Activated CD4-positive, alpha-beta T cell treated with anti-CD3 and anti-CD28 coated beads, Interleukin-2, Interleukin-6, amounts not matched to agents 100 ng/mL and 50 ng/mL, durations not matched to agents 16 hours and 8 hours (primary cell): ENCODE measurements at places on chromosomes 3 and 15.
A peak's percentile ranks its signal among the peaks of the same experiment; 100 is the strongest.

DNA sequence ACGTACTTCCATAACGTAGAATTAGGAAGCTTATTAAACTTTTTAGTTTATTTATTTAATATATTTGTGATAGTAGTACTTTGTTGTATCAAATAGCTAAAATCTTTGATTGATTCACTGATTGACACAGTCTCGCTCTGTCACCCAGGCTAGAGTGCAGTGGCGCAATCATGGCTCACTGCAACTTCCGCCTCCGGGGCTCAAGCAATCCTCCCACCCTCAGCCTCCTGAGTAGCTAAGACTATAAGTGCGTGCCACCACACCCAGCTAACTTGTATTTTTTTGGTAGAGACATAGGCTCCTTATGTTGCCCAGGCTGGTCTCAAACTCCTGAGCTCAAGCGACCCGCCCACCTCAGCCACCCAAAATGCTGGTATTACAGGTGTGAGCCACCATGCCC lies 5.7 kb downstream of the APH1B start:
- no peak for DNase-seq

GRCh38 chr3:119352863-119353527 lies 58.8 kb downstream of the ARHGAP31 start:
- DNase-seq, result peak; percentile 19

GRCh38 chr3:154301561-154301960 lies 22.7 kb downstream of the DHX36 start:
- no peak for DNase-seq

- no peak for DNase-seq
These were observed 96.0 kb downstream of the ABHD5 start for GRCh38 chr3:43786526-43787305.

- DNase-seq, result no peak
These were observed 98.3 kb upstream of the ZBTB20 start for GRCh38 chr3:115245438-115245837.

DNA sequence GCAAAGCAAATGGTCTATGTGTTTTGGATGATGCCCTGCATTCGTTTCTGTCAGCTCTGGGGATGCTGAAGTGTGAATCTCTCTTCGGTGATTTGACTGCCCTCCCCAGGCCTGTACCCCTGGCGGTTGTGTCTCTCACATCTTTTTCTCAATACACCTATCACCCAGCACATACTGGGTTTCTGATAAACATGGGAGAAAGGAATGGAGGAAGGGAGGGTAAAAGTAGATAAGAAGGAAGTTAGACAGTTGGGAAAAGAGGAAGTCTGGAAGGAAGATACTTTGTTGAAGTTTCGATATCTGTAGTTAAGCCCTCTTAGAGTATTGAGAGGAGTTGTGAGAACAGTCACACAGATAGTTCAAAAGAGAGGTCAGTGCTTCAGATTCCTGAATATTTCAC lies 35.8 kb upstream of the LRTM1 start:
- no peak for DNase-seq

DNA sequence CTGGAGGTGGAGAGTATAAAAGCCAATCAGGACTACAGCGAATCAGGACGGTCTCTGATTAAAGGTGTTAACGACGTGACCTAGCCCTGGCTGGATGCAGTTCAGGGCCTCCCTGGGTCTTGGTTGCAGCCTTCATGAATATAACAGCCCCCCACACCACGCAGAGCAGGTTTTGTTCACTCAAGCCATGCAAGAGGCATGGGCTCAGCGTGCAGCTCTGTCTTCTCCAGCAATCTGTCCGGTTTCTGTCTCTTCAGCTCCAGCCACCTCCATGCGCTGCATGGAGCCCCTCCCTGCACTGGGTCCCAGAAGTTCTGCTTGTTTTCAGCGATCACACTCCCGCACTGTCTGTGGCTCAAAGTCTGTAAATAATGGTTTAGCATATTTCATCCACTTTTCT lies 57.1 kb upstream of the CHRNA7 start:
- DNase-seq, result no peak

DNA sequence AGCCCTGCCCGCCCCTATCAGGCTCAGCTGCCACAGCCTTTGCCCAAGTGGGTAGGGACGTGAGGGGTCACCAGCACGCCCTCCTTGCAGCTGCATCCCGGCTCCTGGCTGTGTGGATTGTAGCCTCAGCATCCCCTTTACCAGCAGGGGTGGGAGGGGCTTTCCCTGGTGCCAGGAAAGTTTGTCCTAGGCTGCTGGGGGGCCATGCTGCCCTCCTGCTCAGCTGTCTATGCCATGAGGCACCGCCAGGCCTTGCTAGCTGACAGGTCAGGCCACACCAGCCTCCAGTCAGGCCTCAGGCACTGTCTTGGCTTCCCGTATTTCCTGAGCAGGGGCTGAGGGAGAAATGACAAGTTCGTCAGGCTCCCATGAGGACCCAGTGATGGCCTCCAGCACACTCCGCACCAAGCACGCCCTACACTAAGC lies 32.3 kb downstream of the TKT start:
- no peak for DNase-seq

GRCh38 chr3:66452303-66453011 lies 48.4 kb downstream of the LRIG1 start:
- DNase-seq, result no peak

GRCh38 chr3:116971531-116971930 lies 262.0 kb downstream of the TUSC7 start:
- no peak for DNase-seq
